Epithelial cell of proximal tubule (primary cell): ENCODE measurements at places on chromosomes 11 and 22. TPM values are rescaled to one million over a fixed set of nuclear protein-coding genes. Genes with fewer than 3 reads are reported as not detected.

Gene MAML2
- 4.9 and 5.1 TPM in 2 replicates for total RNA-seq

Gene NXPE4
- not detected in 2 replicates for total RNA-seq

Gene AAMDC
- total RNA-seq: 19.3 and 24.3 TPM in 2 replicates

Gene SORL1
- total RNA-seq: 1.5 and 7.8 TPM in 2 replicates

Gene ZNRD2
- 72.0 and 141 TPM in 2 replicates for total RNA-seq

Gene CLTCL1
- total RNA-seq: 4.3 and 5.3 TPM in 2 replicates

Gene TNNT3
- total RNA-seq: not detected in 2 replicates

Gene SNX32
- 2.1 TPM in 1 of 2 replicates, not detected in the other for total RNA-seq

Gene RAB3IL1
- total RNA-seq: 0.12 and 0.22 TPM in 2 replicates

Gene GAB4
- total RNA-seq: not detected in 2 replicates

Gene MMP1
- 2.7 and 3.8 TPM in 2 replicates for total RNA-seq

Gene ACRV1
- not detected in 2 replicates for total RNA-seq

Gene GRIA4
- total RNA-seq: 0.69 TPM in 1 of 2 replicates, not detected in the other

Gene MCAM
- 660 and 1,105 TPM in 2 replicates for total RNA-seq

Gene MYOD1
- not detected in 2 replicates for total RNA-seq

Gene ARL14EP
- total RNA-seq: 13.7 and 15.2 TPM in 2 replicates

Gene MYRF
- total RNA-seq: 7.6 and 25.0 TPM in 2 replicates

Gene OR4D5
- total RNA-seq: not detected in 2 replicates

Gene GPR83
- 0.07 and 0.12 TPM in 2 replicates for total RNA-seq

Gene TCN2
- 6.9 and 9.0 TPM in 2 replicates for total RNA-seq

Gene TOMT
- not detected in 2 replicates for total RNA-seq

Gene OR52I2
- total RNA-seq: not detected in 2 replicates

Gene APLNR
- total RNA-seq: not detected in 2 replicates

Gene NAGA
- 38.9 and 41.2 TPM in 2 replicates for total RNA-seq

Gene P2RY2
- 1.1 and 5.4 TPM in 2 replicates for total RNA-seq

Gene POU2AF2
- not detected in 2 replicates for total RNA-seq

Gene APOL5
- not detected in 2 replicates for total RNA-seq

Gene DERL3
- 0.12 and 2.3 TPM in 2 replicates for total RNA-seq

Gene LRRC32
- total RNA-seq: 0.29 TPM in 2 replicates
